NAMALWA (cell line): ENCODE measurements at places on chromosomes 7 and 10.

DNA sequence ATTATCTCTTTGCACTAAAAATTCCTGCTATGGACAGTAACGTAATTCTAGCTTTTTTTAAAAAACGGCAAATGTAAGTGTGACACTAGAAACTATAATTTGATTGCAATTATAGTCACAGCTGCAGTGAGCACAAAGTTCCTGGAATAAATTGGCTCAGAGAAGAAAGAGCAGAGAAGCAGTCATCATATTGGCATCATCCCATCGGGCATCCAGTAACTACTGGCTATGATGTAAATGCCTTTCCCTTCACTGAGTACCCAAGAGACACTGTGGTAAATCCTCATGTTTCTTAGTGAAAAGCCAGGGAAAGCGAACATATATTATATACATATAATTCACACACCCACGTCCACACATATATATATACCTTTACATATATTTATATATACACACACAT is 43.6 kb downstream of the PIP4K2A start:
- no peak for DNase-seq

GRCh38 chr7:44447874-44448425 is 42.5 kb downstream of the NUDCD3 start:
- DNase-seq = no peak

DNA sequence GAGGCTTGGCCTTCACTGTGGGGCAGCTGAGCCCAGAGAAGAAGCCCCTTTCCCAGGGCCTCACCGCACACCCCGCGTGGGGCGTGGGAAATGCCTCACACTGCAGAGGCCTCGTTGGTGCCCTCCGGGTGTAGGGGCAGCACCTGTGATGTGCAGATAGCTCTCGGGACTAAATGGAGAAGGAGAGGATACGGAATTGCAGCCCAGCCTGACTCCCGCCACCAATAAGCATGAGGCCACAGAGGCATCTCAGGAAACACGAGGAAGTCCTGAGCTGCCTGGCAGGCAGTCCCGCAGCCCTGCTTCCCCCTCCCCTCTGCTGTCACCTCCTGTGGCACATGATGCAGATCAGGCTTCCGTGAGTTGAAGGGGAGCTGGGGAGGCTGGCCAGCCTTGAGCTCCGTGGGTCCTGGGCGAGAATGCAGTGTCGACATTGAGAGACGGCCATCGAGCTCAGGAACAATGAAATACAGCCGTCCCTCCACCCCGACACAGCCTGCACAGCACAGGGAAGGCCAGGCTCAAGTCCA is 59.6 kb upstream of the PPP2R2D start:
- DNase-seq = no peak

DNA sequence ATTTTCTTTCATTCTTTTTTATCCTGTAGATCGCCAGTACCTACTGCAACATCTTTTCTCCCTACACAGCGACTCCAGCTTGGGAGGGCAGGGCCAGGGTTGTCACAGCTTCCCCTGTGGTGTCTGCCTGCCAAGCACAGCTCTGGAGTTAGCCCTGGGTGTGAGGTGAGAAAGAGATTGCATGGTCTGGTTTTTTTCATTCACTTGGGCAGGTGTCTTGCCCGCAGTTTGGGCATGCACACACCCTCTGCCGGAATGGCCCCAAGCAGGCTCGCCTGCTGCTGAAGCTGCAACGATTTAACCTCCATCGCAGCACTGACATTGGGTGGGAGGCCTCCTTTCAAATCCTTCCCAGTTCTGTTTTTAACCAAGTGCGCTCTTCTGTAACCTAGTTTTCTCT is 132.8 kb downstream of the WNT2 start:
- no peak for DNase-seq
